Ascending aorta (tissue), 2 donors: ENCODE measurements at places on chromosomes 6 and 20. TPM values are rescaled to one million over a fixed set of nuclear protein-coding genes. Genes with fewer than 3 reads are reported as not detected.
A peak's percentile ranks its signal among the peaks of the same experiment; 100 is the strongest.

DNA sequence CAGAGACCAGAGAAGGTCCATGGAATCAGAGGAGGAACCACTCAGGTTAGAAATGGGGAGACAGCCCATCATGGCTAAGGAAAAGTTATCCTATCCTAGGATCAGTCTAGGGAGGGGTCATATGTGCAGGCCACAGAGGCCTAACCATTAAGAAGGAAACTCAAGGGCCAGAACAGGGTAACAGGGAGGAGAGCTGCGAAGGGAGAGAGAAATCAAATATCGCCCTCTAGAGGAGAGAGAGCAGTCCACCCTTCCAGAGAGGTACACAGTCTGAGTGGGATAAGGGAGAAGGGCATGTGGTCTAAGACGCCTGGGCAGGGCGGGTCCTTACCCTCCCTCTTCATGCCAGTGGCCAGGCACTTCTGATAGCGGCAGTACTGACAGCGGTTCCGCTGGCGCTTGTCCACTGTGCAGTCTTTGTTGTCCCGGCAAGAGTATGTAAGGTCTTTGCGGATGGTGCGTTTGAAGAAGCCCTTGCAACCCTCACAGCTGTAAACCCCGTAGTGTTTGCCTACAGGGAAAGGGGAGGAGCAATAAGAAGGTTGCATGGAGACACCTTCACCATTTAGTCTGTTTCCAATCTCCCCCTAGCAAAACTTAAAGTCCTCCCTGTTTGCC is 2.9 kb downstream of the RXRB start:
- DNase-seq: no peak

GRCh38 chr20:63351811-63352591 is 9.1 kb downstream of the CHRNA4 start:
- DNase-seq: no peak

DNA sequence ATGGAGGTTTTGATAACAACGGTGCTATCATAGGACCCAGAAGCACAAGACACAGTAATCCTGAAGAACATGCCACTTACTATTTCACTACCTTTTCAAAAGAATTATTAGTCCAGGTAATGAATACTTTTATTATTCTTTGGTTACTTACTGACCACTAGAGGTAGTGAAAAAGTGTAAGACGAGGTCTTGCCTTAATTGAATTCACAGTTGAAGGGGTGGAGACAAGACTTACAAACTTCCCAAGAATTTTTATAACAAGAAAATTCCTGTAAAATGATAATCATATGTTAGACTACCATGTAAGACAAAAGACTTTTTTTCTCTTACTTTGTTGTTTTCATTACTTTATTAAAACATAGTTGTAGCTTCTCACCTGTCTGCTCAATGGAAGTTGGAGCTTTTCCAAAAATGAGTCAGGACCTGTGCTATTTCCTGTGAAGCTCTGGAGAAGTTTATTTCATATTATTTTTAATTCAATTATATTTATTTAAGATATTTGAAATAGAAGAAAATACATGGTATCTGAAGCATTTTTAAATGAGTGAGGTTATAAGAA is 52.4 kb downstream of the DOP1A start:
- DNase-seq: no peak

GRCh38 chr6:139392794-139393193 is 18.3 kb upstream of the CITED2 start:
- DNase-seq: no peak

DNA sequence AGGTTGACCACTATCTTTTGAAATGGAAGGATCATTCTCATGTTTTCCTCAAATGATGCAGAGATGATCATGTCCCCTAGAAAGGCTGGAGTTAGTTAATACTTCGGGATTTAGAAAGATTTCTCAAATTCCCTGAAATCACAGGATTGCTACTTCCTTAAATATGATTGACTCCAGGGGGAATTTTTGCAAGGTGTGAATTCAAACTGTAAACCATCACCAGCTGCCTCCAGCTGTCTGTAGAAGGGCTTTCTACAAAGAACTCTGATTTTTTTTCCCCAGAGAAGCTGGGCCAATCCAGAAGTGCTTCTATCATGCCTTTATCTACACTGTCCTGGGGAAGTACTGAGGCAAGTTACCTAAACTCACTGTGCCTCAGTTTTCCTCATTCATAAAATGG is 114.5 kb downstream of the EDN1 start:
- no peak for DNase-seq

DNA sequence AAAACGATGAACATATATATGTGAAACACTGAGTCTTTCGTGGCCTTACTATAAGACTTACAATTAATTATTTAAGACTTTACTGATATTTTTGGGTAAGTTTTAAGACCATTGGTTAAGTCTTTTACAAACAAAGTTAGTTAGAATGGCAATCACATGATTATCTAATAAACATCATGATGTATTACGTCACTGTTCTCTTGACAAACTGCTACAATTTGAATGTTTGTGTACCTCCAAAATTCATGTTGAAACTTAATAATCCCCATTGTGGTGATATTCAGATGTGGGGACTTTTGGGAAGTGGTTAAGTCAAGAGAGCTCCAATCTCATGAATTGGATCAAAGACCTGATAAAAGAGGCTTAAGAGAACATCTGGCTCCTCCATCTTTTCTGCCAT is 25.9 kb upstream of the B3GAT2 start:
- DNase-seq: no peak

- no peak for DNase-seq
These were observed 2.4 kb upstream of the RTF2 start for GRCh38 chr20:56465997-56466396.

- no peak for DNase-seq
These were observed 488.4 kb downstream of the PREX1 start for GRCh38 chr20:48339190-48339985.

GRCh38 chr6:99432877-99433276 is 7.8 kb upstream of the PNISR start:
- DNase-seq: no peak

DNA sequence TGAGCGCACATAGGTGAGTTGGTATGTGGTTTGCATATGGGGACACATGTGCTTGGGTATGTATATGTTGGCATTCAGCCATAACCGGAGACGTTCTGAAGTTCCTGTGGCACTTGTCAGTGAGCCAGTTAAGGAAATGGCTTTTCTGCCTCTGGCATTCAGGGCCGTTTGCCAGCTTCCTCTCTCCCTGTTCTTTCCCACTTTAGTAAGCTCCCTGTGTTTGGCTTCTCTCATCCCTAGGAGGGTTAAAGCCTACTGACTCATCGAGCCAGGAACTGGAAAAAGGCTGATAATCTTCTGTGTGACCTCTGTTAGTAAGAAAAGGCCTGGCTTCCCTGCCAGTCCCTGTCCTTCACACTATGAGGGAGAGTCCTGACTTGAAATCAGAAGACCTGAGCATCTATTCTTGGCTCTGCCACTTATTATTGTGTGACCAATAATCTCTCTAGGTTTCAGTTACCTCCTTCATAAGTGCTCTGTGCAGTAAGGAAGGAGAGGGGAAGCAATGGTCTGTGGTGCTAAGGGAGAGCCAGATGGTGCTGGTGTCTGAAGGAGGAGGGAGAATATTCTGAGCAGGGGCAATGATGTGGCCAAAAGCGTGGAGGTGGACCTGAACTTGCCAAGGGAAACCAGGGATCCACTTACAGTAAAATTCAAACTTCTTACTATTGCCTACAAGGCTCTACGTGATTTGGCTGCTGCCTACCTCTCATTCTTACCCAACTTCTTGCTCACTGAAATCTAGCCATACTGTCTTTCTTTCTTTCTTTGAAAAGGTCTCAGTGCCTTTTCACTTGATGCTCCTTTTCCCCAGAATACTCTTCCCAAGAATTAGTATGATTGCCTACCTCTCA is 31.4 kb downstream of the ACSS2 start:
- peak; percentile 79 for DNase-seq

GRCh38 chr20:6768228-6769140 is 998 bp downstream of the BMP2 start:
- peak; percentile 73 for DNase-seq

GRCh38 chr20:32077190-32077589 is 25.1 kb downstream of the HCK start:
- no peak for DNase-seq

DNA sequence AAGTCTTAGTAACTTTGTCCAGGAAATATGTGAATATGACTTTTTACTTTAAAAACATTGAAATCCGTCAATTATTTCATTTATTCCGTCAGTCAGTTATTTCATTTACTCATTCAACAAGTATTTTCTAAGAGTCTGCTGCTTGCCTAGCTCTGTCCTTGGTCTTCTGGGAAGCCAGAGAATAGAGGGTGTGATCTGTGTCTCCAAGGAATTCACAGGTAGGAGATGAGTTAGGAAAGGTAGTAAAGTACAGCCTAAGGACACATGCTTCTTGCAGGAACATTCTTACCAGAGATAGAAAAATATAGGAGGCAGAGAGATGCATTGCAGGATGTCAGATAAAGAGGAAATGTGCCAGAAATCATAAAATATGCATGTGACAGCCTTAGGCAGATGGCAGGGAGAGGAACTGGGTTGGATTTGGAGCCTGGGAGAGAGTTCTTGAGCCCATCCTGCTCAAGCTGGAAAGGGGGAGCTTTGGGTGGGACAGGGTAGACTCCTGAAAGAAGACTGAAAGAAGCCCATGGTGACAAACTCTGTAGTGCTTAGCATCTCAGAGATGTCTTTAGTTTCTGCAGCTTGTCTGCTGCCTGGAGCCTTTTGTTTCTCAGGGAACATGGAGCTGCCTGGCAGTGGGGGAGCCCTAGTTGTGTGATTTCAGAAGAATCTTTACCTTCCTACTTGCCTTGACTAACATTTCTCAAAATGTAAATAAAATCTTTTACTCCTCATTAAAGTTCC is 3.5 kb downstream of the SH3BGRL2 start:
- DNase-seq: no peak

GRCh38 chr6:123489589-123489988 is 147.2 kb downstream of the TRDN start:
- DNase-seq: no peak

- no peak for DNase-seq
These were observed 386.8 kb downstream of the PLCB1 start for GRCh38 chr20:8518878-8519277.

GRCh38 chr6:30724906-30725667 is 4.9 kb downstream of the TUBB start:
- no peak for DNase-seq

- DNase-seq: no peak
These were observed 47.9 kb downstream of the FOXO3 start for GRCh38 chr6:108608453-108609275.

DNA sequence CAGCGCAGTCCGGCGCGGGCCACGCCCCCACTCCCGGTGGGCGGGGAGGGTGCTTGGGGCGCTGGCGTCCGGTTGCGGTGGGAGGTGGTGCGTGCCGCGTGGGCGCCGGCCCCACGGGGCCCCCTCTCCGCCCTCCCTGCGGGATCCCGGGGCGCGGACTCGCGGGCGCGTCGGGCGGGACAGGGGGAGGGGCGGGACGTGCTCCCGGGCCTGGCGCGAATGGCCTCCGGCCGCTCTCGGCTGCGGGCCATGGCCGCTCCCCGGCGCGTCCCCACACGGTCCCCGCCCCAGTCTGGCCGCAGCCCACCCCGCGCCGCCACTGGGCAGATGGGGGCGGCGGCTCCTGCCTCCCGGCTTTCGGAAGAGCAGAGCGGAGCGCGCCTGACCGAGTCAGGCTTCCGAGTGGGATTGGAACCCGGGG is 771 bp upstream of the PPP1R3G start:
- DNase-seq: no peak

DNA sequence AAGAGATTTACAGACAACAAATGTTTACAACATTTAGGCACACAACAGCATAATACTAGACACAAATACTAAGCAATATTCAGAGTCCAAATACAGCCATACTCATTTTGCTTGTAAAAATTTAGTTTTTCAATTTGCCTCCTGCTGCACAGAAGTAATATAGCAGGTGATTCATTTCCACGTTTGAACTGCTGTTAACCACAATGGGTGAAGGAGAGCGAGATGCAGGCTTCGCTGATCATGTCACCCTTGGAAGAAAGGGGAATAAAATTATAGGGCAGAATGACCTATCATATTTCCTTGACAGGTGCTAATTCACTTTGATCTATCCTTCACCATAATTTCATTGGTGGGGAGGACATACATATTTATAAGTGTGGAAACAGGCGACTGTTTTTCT is 643.8 kb upstream of the AGPAT4 start:
- no peak for DNase-seq

DNA sequence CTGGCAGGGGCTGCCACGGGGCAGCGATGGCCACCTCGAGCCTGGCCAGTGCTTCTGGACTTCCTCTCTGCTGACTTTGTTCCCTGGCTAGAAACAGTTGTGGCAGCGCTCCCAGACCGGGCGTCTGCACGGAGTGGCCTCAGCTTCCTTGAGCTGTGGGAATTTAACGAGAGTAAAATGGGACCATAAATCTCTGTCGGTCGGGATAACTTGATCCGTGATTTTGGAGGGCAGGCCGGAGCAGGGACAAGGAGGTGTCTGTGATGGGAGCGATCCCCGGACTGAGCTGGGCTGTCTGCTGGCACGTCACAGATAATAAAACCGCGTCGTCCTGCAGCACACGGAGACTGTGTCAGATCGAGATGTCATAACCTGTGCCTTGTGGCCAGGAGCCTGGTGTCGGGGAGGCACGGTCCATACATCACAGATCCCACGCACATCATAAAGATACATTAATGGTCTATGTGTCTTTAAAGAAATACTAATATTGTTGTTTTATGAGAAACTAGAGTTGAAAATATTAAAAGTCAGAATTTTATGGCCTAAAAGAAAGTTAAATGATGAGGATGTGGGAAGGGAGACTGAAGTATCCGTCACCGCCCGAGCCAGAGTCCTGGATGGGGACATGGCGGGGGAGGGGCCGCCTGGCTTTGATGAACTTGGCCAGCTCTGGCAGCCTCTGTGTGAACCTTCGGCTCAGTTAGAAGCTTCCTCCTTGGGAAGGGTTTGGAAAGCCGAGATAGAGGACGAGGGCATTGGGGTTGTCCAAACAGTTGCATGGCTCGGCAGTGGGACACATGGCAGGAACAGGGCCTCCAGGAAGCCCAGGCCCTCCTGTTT is 6.5 kb upstream of the RBBP8NL start:
- DNase-seq: peak; percentile 68

- DNase-seq: no peak
These were observed 131.5 kb downstream of the SOBP start for GRCh38 chr6:107621229-107621937.

HFE gene
- total RNA-seq: 2.6 TPM

TBP gene
- 10.2 TPM for total RNA-seq

LRFN2 gene
- total RNA-seq: not detected

CYP21A2 gene
- total RNA-seq: 14.0 TPM
